ENCODE measurements at places on chromosomes 4 and X.

DNA sequence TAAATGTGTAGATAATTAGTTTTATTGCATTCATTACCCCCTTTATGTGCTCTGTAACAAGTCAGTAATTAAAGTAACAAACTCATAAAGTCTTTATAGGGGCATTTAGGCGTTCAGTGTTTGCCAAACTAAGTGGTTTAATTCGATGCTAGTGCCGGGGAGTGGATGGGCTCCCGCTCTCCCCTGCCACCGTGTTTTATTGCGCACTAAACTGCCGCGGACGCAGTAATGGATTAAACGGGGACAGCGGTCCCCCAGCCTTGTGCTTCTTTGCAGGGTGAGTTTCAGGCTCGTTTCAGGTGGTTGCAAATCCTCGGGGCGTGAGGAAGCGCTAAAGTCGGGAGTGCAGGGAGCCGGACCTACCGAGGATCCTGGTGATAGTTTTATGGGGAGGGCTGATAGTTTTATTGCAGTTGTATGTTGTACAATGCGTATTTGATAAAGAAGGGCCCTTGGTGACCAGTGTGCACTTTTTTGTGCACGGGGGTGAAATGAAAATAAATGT is 1.6 kb upstream of the PHOX2B start:
- no peak for DNase-seq
- H3K4me1 ChIP-seq: peaks cover 24% of the 10 kb centered on the region

- H3K4me3 ChIP-seq: no peak overlapping the region
- no peak overlapping the region for H3K27ac ChIP-seq
- DNase-seq: no peak
- H3K4me1 ChIP-seq: no peaks in the 10 kb centered on the region
These were observed 8.2 kb downstream of the PAPSS1 start for GRCh38 chr4:107711831-107712230.

DNA sequence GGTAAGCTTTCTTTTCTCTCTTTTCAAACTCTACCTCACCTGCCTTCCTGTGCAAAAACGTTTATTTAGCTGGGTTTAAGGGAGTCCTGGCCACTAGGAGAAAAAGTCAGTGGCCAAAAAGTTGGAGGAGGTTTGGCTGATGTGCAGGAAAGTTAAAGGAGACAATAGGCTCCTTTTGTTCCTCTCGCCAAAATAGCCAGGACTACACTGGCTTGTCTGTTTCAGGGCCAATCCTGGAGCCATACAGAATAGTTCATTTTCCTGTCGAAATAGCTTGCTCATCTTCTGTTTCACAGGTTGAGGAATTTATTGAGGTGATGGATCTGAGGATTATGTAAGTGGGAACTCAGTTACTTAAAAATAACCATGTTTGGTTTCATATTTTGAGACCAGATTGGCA is 423 bp downstream of the HEPH start:
- H3K4me1 ChIP-seq: no peaks in the 10 kb centered on the region
- no peaks in the 10 kb centered on the region for H3K36me3 ChIP-seq
- no peaks in the 10 kb centered on the region for H3K27me3 ChIP-seq
- no peak for DNase-seq

DNA sequence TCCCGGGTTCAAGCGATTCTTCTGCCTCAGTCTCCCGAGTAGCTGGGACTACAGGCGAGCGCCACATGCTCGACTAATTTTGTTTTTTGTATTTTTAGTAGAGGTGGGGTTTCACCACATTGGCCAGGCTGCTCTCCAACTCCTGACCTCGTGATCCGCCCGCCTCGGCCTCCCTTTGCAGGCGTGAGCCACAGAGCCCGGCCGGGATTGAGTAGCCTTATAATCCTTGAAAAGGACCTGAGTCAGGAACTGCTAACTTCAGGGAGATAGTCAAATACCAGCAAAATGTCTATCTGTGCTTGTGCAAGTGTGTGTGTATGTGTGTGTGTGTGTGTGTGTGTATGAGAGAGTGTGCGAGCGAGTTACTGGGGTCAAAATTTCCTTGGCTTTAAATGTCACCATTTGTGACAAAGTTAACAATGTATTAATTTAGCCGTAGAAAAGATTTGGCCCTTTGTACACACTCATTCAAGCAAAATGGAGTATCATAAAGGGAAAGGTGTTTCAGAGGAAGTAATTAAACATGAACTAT is 1.8 kb upstream of the KDM6A start:
- H3K4me3 ChIP-seq: no peak overlapping the region
- no peaks in the 10 kb centered on the region for H3K27me3 ChIP-seq
- peaks cover 17% of the 10 kb centered on the region for H3K4me1 ChIP-seq
- H3K36me3 ChIP-seq: no peaks in the 10 kb centered on the region
- no peak overlapping the region for H3K27ac ChIP-seq
- DNase-seq: peak; percentile 10

- DNase-seq: no peak
- peaks cover 25% of the 10 kb centered on the region for H3K4me1 ChIP-seq
- no peaks in the 10 kb centered on the region for H3K36me3 ChIP-seq
- H3K27ac ChIP-seq: peak overlapping the region; percentile 87
- H3K4me3 ChIP-seq: no peak overlapping the region
These were observed 28.8 kb downstream of the CHRNA9 start for GRCh38 chr4:40363945-40364344.

DNA sequence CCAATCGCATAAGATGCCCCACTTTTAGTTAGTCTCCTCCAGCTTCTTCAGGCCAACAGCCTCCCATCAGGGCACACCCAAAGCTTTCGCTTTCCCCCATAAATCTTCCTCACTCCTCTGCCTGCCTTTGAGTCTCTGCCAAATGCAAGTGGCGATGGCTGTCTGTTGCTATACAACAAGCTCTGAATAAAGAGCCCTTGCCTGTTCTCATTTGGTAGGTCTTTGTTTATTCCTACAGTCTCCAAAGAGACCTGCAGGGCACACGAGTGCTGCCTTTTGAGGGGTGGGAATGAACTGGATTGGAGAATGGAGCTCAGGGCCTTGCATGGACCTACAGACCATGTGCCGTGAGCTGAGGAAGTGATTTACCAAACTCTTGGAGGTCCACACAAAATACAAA is 52.2 kb upstream of the SOD3 start:
- no peak for DNase-seq
- no peaks in the 10 kb centered on the region for H3K27me3 ChIP-seq
- H3K27ac ChIP-seq: no peak overlapping the region
- H3K4me1 ChIP-seq: no peaks in the 10 kb centered on the region

GRCh38 chr4:81512757-81513501 is 41.2 kb upstream of the RASGEF1B start:
- DNase-seq: no peak
- H3K27ac ChIP-seq: no peak overlapping the region
- H3K4me1 ChIP-seq: peaks cover 9% of the 10 kb centered on the region
- H3K27me3 ChIP-seq: no peaks in the 10 kb centered on the region
- no peak overlapping the region for H3K4me3 ChIP-seq
- H3K36me3 ChIP-seq: no peaks in the 10 kb centered on the region

Measured in thyroid gland (tissue), 4 donors.